ENCODE measurements at places on chromosomes 5 and 9.

DNA sequence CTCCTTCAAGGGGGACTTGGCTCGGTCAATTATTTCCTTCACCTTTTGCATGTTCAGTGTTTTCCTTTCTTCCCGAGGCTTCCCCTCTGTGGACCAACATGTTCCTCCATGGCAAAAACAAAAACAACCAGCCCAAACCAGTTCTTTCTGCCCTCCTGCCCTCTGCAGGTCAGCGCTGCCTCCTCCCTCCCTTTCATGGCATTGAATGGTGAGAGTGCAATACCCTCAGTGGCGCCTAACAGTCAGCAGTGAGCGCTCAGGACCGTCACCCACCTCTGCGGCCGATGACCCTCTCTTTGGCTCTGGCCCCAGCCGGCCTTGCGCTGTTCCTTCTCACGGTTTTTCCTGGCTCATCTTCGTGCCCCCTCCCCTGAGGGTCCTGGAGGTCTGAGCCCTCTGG, 34.4 kb upstream of the GNE start:
- no peak for DNase-seq

DNA sequence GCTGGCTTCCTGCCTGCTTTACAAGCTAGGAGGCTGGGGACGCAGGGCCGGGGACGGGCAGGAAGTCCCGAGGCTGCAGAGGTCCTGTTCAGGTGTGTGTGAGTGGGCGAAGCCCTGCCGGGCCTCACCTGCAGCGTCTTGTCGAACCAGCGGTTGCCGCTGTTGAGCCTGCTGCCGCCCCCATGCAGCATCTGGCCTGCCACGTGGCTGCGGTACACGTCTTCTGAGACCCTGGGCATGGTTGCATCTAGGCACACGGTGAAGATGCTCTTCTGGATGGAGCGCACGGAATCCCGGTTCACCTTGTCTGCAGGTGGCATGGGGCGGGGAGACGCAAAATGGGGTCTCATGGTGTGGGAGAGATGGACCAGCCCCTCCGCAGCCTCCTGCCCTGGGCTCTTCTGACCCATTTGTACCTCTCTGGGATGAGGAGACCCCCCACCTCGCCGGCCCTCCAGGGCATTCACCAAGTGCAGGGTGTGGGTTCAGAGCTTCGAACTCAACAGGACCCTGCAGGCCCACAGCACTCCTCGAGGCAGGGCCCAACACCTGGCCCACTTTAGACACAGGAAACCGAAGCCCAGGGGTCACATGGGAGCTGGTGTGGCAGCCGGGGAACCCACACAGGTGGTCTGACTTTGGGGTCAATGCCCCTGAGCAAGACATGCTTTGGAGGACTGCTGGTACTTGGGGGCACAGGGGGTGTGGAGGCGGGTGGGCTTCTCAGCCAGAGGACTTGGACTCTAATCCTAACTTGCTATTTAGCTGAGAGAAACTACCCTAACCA, 10.0 kb downstream of the CRAT start:
- DNase-seq = no peak

- DNase-seq = no peak
Observed at GRCh38 chr9:134617836-134618162, 23.8 kb upstream of the COL5A1 start.

GRCh38 chr9:122951056-122951455, 10.2 kb downstream of the RABGAP1 start:
- DNase-seq = no peak

GRCh38 chr9:1443450-1443849, 393.3 kb downstream of the DMRT2 start:
- no peak for DNase-seq

DNA sequence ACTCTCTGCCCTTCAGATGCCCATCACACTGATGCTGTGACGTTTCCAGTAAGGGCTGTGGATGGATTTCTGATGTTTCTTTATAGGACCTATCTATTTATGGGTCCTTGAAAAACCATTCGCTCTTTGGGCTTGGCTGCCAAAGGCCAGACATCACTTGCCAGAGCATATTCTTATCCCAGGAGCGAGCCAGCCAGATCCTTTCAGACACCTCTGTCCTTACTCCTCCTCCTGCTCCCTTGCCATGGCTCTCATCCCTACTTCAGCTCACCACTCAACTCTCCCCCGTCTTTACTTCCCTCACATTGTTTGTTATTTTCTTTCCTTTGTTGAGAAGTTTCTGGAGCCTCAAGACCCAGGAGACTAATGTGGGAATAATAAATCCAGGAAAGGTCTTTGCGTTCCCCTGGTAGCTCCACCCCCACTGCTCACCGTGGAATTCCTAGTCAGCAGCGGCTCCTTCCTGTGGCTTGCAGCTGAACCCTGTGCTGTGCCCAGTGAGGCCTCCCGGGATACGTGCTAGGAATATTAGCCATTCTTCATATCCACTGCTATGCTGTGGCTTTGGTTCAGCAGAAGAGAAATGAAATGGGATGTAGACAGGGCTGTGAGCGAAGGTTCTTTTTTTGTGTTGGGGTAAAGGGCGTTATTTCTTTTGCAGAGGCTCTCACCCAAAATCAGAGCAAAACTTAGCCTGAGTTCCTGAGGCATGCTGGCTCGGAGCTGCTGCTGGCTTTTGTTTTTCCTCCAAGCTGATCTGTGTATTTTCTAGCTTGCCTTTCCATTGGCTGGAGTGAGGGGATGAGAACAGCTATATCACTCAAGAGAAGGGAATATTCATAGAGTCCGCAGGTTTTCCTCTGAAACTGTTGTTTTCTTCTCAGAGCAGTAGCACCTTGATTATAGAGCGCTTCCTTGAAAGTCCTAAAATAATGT, 171.1 kb downstream of the SAXO1 start:
- DNase-seq = no peak

GRCh38 chr5:181243018-181243563, 615 bp downstream of the RACK1 start:
- no peak for DNase-seq

DNA sequence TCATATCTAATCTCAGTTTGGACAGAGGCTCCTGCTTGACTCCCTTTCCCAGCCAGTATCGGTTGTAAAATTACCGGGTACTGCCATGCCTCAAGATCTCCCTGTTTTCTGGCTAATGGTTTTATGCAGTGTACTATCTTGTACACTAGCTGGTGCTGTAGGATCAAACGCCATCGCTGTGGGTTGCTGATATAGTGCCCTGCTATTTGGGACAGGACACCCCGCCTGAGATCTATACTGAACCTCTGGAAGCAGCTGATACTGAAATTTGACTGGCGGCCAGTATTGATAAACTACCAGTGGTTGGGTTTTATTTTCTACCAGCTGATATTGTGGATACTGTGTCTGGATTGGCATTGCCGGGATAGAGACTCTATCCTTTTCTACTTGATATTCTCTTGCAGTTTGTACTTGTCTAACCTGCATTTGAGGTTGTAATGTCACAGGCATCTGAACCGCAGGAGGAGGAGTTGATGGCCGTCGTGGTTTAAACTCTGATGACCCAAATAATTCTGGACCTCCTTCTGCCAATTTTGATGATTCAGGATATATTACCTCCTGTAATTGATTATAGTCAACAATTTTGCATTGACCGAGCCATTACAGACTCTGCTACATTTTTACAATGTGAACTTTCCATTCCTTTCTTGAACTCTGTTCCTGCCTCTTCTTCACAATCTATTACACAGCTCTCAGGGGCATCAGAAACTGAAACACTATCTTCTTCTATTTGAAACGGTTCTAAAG, 112.5 kb upstream of the LARP1 start:
- DNase-seq = no peak

DNA sequence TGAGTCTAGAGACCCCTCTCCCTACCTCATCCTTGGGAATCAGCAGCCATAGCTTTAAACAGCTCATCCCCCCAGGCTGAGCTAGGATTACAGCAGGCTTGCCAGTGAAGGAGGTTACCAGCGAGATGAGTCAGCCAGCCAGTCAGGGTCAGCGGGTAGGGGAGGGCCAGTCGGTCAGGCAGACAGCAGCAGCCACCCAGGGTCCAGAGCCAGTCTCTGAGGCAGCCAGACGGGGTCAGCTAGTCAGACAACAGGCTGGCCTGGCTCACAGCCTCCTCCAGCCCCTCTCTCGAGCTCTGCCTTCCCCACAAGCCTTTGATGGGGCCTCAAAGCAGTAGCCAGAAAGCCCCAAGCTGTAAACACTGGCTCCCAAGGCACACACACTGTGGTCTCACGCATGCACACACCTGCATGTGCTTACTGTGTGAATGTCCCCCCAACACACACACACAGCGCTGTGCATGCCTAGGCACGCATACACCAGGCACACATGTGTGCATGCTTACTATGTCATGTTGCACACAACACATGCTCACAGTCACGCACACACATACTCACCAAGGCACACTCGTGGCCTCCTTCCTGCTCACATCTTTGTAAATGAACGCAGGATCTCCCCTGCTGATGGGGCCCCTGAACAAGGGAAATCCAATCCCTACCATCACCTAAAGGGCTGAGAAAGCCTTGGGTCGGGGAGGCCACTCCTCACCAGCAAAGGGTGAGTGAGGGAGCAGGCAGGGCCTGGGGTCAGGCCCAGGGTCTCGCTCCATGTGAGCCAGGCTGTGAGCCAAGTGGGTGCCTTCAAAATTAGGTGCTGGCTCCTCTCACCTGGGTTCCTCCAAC, 28.2 kb upstream of the CPLX2 start:
- no peak for DNase-seq

- DNase-seq = peak; percentile 56
Observed at GRCh38 chr9:131661568-131662288, 78.1 kb downstream of the RAPGEF1 start.

- no peak for DNase-seq
Observed at GRCh38 chr9:549455-549997, 292.0 kb upstream of the DMRT1 start.

GRCh38 chr9:103902263-103902662, 191.8 kb upstream of the SMC2 start:
- no peak for DNase-seq

DNA sequence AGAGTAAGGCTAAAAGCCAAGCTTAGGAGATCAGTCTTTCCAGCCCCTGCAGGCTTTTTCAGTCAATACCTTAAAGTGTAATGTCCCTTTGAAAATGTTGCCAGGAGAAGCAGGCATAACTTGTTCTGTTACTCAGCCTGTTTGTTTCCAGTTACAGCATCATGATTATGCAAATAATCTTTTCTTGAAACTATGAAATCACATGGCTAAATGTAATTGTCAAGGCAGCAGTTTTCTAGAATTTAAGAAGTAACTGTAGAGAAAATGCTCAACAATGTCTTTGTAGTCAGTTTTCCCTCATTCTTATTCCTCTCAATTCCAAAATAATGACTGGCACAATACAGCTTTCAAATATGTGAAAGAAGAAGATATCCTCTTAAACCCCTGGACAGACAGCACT, 1.9 kb upstream of the GPR107 start:
- no peak for DNase-seq

- no peak for DNase-seq
Observed at GRCh38 chr5:127056896-127057295, 16.4 kb downstream of the C5orf63 start.

DNA sequence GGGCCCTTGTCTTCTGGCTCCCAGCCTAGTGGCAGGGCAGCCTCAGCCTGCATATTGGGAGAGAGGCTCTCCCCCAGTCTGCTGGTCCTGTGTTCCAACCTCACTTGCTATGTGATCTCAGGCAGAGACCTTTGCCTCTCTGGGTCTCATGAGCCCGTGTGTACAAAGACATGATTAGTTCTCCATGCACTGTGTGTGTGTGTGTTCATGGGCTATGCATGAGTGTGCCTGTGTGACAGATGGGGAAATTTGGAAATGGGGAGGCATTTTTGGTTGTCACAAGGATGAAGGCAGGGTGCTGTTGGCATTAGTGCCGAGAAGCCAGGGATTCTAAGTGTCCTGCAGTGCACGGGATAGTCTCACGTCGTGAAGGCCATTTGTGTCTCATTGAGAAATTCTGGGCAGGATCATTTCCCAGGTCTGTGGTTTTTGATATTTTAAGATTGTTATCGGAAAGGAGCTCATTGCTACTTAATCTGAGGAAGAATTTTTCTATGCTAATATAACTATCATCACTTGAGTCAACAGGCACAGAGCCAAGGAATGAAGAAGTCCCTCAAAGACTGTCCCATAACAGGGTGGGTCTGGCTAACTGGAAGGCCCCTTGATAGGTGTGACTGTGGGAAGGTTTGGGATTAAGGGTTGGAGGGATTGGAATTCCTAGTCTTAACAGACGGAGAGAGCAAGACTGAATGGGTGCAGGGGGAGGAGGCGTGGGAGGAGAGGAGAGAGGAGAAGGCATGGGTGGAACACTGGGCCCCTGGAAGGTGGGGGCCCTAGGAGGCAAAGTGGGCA, 168.5 kb downstream of the RGS3 start:
- DNase-seq = no peak

DNA sequence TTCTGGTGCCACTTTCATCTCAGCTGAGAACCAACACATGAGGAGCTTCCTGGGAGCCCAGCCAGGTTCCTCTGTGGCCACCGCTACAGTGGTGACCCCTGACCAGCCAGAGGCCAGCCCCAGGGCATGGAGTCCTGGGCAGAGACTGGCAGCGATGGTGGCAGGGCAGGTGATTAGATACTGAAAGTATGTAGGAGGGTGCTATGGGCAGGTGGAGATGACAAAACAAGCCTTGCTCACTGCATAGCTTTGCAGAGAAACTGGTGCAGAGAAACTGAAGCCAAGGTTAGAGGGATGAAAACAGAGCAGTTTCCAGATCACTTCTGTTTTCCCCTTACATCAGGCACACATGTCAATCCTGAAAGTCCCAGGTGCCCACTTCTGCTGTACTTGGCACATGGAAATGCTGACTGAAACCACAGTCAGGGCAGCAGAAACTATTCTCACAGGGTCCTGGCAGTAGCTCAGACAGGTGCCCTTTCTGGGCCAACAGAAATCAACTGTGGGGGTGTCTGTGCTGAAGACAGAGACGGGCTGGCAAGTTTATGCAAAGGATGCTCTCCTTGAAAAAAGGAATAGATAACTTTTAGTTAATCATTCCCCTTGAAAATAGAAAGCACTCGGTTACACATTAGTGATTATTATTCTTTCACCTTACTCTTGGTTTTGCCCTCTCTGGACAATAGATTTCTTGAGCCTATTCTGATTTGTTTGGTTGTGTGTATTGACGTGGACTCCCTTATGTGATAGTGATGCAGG, 90.3 kb downstream of the ANKRD55 start:
- DNase-seq = no peak

DNA sequence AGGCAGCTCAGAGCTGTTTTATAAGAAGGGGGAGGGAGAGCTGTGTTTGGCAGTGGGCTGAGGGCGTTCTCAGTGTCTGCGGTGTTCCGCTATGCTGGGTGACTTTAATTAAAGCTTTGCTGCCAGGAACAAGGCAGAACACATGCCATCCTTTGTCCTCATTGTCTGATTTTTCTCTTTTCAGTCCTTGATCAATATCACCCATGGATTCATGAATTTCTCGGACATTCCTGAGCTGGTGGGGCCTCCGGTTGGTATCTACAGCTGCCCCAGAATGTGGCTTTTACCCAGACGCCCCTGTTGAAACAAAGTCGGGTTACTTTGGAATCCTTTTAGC, 66.5 kb upstream of the TGFBR1 start:
- DNase-seq = no peak

GRCh38 chr9:94860678-94861588, 134.4 kb downstream of the AOPEP start:
- DNase-seq = no peak
